ENCODE measurements at places on chromosomes 1 and 21.

DNA sequence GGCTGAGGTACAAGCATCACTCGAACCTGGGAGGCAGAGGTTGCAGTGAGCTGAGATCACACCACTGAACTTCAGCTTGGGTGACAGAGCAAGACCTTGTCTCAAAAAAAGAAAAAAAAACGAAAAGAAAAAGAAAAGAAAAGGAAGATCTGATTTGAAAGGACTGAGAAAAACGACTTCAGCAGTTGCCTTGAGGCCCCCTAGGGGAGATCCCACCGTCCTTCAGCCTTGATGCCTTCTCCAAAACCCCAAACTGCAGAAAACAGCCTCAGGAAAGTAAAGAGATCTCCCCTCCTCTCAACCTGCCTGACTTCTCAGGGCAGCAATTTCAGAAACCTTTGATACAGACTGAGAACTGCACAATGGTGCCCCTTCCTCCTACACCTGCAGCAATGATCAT, 50.9 kb upstream of the BCAR3 start:
- no peak for DNase-seq

DNA sequence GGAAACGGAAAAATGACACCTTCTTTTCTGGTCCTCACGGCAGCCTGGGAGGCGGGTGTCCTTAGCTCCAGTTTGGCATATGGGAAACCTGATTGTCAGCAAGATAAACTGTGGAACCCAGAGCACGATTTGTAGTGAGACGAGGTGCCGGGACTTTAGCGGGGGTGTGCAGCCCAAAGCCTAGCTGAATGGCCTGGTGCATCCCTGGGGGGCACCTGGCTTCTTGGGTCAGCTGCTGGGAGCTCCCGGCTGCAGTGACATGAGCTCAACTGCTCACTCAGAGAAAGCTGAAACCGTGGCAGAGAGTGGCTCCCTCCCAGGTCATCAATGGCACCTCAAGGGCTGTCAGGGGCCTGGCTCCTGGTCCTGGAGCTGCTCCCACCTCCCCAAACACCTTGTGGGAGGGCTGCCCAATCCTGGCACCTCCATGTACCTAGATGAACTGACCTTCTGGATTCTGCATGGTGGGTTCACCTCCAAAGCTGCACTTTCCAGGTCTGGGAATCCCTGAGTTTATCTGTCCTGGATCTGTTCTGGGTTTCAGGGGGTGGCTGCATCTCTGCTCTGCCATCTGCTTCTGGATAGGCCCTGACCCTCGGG, 260.5 kb downstream of the MATN1 start:
- DNase-seq: no peak

GRCh38 chr1:158685085-158685484, 1.4 kb downstream of the SPTA1 start:
- DNase-seq: no peak

DNA sequence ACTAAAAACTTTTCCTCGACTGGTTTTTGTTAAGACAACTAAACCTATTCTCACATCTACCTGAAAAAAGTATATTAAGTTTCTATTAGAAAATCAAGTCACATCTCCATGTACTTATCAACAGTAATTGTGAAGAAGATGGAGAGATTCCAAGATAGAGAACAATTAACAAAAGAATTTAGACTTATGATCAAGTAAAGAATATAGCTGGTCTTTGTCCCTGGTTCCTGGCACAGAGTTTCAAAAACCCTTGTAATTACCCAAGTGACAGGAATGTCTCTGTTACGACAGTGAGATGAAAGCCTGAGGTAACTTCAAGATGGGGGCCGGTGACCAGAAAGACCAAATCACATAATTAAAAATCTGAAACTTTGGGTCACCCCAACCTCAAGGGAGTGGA, 91.6 kb downstream of the ASH1L start:
- no peak for DNase-seq

DNA sequence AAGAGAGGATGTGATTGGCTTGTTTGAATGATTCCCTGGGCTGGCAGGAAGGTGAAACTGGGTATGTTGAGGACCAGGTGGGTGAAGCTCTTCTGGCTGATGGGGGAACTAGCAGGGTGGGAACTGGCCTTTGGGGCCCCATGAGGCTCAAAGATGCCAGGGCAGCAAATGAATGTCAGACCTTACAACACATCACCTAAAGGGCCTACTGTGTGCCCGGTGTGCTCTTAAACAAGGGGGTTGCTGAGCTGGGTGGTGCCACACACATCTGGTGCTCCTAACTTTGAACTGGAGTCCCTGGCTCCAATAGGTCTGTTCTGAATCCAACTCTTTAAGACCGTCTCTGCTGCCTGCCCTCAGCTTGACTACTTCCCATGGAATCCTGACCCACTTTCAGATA, 21.3 kb upstream of the HTR1D start:
- DNase-seq: no peak

- DNase-seq: no peak
Measured at GRCh38 chr1:11594222-11594621, 60.0 kb downstream of the FBXO2 start.

Measured in CD4-positive, alpha-beta T cell treated with Interleukin-10 for 1 hour (primary cell).